ENCODE measurements at places on chromosomes 1 and 21.

GRCh38 chr1:59487335-59488031 is 190.6 kb downstream of the FGGY start:
- no peak for DNase-seq

- DNase-seq: peak; percentile 44
Measured at GRCh38 chr1:78145105-78145580, 99.4 kb downstream of the GIPC2 start.

DNA sequence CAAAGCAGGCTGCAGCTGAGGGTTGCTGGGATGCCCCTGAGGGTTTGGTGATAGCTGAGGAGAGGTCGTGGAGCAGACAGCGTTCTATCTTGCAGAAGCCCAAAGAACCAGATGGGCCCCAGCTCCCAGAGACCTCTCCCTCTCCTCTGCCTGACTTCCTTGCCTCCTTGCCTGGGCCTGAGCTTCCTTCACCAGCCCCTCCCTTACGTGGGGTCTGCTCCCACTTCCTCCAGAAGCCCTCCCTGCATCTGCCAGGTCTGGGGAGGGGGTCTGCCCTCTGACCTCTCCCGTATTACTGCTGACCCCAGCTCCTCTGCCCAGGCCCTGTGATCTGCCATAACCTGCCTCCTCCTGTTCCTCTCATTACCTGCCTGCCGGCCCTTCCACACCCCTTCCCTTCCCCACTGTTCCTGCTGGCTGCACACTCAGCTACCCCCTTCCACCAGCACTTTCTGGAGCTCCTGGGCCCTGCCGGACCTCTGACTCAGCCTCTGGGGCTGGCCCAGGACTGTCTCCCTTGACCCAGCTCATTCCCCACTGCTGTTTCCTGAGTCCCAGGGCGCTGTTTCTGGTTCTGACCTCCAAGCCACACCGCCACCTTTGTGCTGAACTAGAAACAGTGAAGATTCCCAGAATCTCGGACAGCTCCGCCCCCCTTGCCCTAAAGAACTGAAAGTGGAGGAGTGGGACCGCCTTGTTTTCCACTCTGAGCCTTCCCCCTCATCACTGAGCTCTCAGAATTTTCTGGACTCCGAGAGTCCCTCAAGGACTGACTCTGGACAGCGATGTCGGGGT is 237.7 kb upstream of the C1orf174 start:
- DNase-seq: no peak

- no peak for DNase-seq
Measured at GRCh38 chr1:192626366-192627179, 9.4 kb upstream of the RGS13 start.

DNA sequence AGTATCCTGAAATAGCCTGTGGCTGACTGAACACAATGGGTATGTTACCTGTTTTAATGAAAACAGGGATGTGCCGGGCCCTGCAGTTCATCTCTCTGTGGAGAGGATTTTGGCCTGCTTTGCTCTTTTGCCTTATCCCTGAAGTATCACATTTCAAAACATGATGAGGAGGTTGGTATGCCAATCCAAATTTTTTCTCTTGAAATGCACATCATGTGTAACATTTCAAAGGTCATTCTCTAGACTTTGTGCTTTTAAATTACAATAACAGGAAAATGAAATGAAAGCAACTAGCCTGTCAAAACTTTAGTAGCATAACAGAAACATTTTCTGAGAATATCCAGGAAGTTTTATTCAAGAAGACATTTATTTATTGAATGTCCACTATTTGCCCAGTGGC is 118.9 kb downstream of the SLC44A5 start:
- DNase-seq: no peak

- no peak for DNase-seq
Measured at GRCh38 chr1:209866201-209866600, 38.4 kb downstream of the UTP25 start.

All from GM13977 (cell line).